ENCODE measurements at places on chromosomes 12 and 14.
A peak's percentile ranks its signal among the peaks of the same experiment; 100 is the strongest.

GRCh38 chr14:83614956-83615355, 1915.0 kb upstream of the FLRT2 start:
- DNase-seq = no peak

DNA sequence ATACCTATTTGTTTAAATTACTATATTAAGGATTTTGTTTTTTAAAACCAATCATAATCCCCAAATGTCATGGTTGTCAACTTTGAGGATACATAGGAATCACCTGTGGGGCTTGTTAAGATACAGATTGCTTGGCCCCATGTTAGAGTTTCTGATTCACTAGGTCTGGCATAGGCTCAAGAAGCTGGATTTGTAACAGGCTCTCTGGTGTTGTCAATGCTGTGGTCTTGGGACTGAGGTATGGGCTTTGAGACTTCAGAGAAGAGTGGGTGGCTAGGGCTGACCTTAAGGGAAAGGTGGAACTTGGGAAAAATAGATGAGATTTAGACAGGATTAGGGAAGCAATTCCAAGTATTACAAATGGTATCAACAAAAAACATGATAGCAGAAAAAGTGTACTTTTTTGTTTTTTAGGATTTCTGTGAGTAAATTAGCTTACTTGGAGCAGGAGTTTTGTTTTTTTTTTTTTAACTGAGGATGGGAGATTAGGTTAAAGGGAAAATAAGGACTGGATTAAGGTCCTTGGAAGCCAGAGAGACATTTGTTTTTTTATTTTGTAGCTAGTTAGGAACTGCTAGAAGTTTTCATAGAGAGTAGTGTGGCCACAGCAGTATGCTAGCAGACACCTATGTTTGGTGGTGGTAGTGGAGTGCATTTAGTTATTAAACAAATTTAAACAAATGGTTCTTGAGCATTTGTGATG, 88.6 kb downstream of the RAD51B start:
- no peak for DNase-seq

- DNase-seq = no peak
These were observed 406.4 kb downstream of the CCER1 start for GRCh38 chr12:90548595-90548994.

DNA sequence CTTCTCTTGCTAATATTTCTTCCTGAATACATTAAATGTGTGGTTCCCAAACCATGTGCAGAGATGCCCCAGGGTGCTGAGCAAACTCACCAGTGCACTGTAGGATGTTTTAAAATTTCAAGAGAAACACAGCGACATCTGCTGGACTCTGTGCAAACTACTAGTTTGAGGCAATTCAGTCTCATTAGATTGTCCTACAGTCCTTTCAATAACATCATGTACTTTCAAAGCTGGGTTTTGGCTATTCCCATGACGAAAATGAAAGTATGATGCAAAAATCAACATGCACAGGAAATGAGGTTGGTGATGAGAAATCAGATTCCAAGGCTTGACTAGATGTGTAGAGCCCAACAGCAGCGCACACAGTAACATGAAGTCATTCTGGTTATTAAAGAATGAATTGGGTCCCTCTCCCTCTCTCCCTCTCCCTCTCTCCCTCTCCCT, 66.3 kb downstream of the CLIP1 start:
- peak; percentile 42 for DNase-seq

DNA sequence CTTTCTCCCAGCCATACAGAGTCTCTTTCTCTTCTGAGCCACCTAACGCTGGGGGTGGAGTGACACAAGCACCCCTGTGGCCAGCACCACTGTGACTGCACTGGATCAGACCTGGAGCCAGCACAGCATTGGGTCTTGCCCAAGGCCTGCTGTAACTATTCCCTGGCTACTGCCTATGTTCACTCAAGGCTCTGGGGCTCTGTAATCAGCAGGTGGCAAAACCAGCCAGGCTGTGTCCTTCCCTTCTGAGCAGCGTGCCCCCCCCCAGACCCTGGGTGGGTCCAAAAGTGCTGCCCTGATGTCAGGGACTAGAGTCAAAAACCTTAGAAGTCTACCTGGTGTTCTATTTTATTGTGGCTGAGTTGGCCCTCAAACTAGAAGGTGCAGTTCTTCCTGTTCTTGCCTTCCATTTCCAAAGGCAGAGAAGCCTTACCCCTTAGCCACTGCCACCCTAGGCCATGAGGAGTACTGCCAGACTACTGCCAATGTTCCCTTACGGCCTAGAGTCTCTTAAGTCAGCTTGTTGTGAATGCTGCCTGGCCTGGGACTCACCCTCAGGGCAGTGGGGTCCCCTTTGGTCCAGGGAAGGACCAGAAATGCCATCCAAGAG, 49.9 kb downstream of the PELI2 start:
- DNase-seq = no peak

GRCh38 chr12:112870267-112870980, 36.3 kb upstream of the OAS1 start:
- DNase-seq = no peak
